Fibroblast of the aortic adventitia (primary cell): ENCODE measurements at places on chromosomes 16 and 17. TPM values are rescaled to one million over a fixed set of nuclear protein-coding genes. Genes with fewer than 3 reads are reported as not detected.

GRCh38 chr17:34637548-34638525 lies 58.5 kb downstream of the TMEM132E start:
- peak; percentile 66 for DNase-seq

DNA sequence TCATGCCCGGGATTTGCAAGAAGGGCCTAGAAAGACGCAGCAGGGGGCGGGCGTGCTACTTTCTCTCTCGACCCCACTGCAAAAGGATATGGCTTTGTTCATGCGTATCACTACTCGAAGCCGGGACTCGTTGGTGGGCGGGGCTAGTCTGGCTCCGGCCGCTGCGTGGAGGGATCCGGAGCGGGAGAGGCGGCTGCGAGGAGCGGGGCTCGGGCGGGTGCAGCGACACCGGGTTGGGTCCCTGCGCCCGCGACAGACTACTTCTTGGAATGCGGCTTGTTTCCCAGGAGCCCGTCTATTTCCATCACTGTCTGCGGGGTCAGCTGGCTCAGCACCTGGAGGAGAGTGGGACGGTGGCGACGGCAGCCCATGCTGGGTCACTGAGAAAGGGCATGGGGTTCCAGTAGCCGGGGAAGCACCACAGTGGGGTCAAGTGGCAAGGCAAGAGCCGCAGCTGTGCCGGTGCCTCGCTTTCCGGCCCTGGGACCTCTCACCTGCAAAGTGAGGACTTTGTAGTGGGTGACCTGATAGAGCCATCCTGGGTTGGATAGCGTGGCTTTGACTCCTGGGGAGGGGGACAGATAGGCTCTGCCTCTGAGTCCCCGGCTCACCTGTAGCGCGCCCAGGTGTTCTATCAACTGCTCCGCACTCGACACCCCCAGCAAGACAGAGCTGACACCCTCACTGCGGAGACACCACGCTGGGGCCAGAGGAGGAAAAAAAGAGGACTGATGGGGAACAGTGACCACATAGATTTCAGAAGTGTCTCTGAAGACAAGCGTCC lies 6.6 kb downstream of the KCNAB3 start:
- peak; percentile 79 for DNase-seq

DNA sequence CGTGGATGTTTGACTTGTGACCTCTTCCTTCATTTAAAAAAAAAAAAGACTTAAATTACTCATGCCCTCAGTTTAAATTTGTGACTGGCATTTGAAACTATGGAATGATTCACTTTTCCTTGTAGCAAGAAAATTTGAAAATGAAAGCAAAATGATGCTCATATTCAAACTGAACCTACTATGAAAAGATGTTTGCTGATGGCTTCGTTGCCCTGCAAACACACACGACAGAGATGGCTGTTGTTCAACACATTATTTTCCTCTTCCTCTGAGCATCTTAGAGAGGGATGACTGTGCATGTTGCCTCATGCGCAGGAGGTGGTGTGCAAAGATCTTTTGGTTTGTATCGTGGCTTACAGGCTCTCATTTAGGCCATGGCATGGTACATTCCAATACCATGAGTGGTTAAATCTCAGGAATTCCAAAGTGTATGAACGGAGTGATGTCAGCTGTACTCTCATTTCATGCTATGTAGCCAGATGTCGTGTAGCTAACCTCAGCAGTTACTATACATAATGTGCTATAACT lies 164.5 kb downstream of the PRKCA start:
- peak; percentile 99 for DNase-seq

KCNG4 gene
- total RNA-seq = not detected in 2 replicates

TNFSF12 gene
- 10.1 and 14.5 TPM in 2 replicates for total RNA-seq

KRT36 gene
- total RNA-seq = not detected in 2 replicates

GRCh38 chr17:38554430-38555350 lies 51.1 kb downstream of the SRCIN1 start:
- peak; percentile 43 for DNase-seq

DNA sequence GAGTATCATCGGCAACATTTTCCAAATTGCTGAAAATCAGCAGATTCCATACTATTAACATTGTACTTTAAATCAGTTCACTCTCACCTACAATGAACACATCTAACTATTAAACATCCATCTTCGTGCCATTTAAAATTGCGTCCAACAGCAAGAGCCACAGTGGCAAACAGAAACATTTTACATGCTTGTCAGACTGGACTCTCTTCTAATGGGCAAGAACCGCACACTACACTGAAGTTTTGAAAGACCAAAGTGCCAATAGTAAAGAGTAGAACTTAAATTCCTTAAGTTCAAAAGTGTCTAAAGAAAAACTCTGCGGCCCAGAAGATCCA lies 652 bp downstream of the RPS15A start:
- DNase-seq = no peak

DNA sequence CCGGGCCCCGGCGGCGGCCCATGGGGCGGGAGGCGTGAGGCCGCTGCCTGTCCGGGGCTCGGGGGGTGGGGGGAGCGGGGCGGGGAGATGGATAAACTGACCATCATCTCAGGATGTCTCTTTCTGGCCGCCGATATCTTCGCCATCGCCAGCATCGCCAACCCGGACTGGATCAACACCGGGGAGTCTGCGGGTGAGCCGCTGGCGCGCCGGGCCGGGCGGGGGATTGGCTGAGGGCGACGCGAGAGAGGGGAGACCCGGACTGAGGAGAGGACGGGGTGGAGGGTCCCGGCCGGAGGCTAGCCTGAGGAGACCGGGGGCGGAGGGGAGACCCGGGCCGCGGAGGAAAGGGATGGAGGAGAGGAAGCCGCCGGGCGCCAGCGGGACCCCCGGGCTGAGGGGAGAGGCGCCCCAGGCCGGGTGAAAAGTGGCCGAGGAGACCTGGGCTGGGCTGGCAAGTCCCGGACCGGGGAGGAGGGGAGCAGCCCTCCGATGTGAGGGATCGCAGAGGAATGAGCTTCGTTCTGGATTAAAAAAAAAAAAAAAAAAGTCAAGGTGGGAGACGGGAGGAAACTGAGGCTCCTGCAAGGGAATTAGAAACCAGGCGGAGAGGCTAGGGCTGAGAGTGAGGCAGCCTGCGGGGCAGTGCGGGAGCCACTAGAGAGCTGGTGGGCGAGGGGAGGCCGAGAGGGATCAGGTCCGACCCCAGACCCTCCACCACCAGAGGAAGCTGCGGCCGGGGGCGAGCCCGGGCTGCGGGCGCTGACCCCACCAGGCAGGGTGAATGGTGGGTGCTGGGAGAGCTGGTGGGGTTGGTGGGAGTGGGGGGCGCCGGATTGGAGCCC lies 526 bp downstream of the MOSMO start:
- no peak for DNase-seq

HOXB9 gene
- not detected in 2 replicates for total RNA-seq

DNA sequence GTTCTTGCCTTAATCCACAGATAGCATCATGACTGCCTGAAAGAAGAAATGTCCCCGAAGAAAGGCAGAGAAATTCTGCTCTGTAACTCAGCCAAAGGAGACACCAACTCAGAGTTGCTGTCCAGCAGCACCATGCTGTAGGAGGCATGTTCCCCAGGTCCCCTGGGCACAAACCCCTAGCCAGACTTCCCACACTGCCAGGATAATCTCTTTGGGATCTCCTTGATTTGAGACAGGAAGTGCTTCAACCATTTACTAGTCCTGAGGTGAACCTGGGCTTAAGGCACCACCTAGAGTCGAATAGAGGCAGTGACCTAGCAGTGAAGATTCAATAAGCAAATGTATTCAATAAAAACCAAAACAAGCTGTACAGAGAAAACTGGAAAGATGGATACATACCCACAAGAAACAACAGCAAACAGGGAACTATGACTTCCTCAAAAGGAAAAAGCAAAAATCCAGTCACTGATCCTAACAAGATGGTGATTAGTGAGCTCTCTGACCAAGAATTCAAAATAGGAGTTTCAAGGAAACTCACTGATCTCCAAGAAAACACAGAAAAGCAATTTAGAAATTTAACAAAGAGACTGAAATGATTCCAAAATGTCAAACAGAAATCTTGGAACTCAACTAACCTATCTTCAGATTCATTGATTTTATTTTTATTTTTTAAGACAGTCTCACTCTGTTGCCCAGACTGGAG lies 5.7 kb downstream of the OR4D2 start:
- DNase-seq = peak; percentile 9

- DNase-seq = peak; percentile 34
These were observed 527 bp downstream of the EIF5A start for GRCh38 chr17:7307686-7308624.

DNA sequence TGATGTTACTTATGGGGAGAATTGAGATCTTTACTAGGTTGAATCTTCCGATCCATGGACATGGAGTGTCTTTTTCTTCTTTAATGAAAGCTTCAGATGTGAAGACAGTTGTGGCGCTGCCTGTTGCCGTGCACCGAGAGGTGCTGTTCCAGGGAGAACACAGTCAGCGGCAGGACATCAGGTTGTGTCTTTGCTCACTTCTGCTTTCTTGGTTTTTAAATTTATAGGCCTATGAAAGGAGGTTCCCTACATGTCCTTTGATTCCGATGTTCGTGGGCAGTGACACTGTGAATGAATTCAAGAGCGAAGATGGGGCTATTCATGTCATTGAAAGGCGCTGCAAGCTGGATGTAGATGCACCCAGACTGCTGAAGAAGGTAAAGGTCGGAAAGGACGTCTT lies 49.8 kb downstream of the SEC14L1 start:
- DNase-seq = no peak

DNA sequence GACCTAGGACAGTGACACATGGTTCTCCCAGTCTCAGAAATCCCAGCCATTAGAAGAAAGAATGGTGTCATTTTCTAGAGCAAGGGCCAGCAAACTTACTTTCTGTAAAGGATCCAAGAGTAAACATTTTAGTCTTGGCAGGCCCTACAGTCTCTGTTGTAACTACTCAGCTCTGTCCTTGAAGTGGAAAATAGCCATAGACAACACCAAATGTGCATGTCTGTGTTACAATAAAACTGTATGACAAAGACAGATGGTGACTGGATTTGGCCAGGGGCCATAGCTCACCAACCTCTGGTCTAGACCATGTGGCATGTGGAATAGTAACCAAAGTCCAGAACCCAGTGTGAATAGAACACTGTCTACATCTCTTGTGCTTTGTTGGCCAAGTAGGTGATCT lies 286.5 kb downstream of the HS3ST4 start:
- DNase-seq = no peak

- DNase-seq = no peak
These were observed 668 bp downstream of the JUP start for GRCh38 chr17:41785859-41786226.

- no peak for DNase-seq
These were observed 13.3 kb upstream of the MPO start for GRCh38 chr17:58294034-58294433.

DNA sequence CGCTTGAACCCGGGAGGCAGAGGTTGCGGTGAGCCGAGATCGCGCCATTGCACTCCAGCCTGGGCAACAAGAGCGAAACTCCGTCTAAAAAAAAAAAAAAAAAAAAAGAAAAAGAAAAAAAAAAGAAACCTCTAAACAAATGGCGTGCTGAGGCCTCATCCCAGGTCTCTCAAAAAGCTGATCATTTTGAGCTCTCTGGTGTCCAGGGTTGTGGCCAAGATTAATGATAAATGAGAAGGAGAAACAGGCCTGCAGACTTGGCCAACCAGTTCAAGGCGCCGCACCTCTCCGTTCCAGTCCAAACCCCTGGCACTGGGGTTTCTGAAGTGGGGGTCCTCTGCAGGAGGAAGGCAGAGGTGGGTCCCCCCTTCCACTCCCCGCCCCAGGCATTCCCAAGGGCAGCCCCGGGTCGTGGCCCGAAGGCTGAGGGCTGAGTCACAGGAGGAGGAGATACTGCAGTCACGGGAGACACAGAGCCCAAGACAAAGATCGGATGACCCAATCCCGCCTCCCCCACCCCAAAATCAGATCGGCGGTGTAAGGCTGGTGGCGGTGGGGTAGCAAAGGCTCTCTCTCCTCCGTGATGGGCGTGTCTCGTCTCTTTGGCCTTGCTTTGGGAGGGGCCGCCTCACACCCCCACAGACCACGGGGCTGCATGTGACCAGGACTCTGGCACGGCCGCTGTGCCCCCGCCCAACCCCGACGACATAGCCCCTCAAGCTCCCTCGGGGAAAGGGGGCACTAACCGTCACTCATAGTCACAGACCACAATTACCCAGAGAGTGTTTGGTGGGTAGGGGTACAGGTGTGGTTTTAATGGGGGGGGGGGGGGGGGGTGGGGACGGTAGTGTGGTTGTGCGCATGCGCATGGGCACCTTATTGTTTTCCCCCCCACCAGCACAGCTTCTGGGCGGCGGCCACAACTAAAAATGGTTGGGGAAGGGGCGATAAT lies 1.1 kb downstream of the VAT1 start:
- peak; percentile 88 for DNase-seq

EMP2 gene
- total RNA-seq = 6.8 and 31.1 TPM in 2 replicates

- peak; percentile 99 for DNase-seq
These were observed 27.5 kb downstream of the OMG start for GRCh38 chr17:31269578-31269983.

- no peak for DNase-seq
These were observed at the start of gene STX1B for GRCh38 chr16:31010585-31011325. TSS of gene STX1B (minus strand) at chr16:31010638. CDS start at chr16:31010396, 242 bp downstream.

KRT39 gene
- not detected in 2 replicates for total RNA-seq

- peak; percentile 59 for DNase-seq
These were observed 10.5 kb upstream of the KRT38 start for GRCh38 chr17:41451154-41451728.

DNA sequence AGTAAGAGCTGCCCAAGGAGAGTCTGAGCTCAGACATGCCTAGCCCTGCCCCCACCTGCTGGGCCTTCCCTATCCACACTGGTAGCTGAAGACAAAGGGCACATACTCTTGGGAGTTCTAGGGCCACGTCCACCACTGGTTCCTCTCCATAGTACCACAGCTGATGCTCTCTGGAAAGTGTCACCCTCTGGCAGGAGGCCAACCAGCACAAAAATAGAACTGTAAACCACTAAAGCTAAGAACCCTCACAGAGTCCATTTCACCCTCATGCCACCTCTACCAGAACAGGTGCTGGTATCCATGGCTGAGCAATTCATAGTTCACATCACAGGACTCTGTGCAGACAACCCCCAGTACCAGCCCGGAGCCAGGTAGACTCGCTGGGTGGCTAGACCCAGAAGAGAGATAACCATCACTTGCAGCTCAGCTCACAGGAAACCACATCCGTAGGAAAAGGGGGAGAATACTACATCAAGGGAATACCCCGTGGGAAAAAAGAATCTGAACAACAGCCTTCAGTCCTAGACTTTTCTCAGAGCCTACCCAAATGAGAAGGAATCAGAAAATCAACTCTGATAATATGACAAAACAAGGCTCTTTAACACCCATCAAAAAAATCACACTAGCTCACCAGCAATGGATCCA lies 115.3 kb downstream of the CEP112 start:
- no peak for DNase-seq

FOXL1 gene
- total RNA-seq = 0.90 and 5.8 TPM in 2 replicates

KCNJ2 gene
- total RNA-seq = 1.4 and 12.7 TPM in 2 replicates
